ENCODE measurements at places on chromosomes 2 and 18. TPM values are rescaled to one million over a fixed set of nuclear protein-coding genes. Genes with fewer than 3 reads are reported as not detected.
A peak's percentile ranks its signal among the peaks of the same experiment; 100 is the strongest.

FAM117B gene
- total RNA-seq = 7.8 TPM

TUBA4B gene
- not detected for total RNA-seq

GNAL gene
- 0.44 TPM for total RNA-seq

- no peak for DNase-seq
- H3K27me3 ChIP-seq = peaks cover under 1% of the 10 kb centered on the region
- no peak overlapping the region for H3K27ac ChIP-seq
These were observed 480.6 kb upstream of the HS6ST1 start for GRCh38 chr2:128799284-128799552.

GRCh38 chr2:180540761-180541160 is 439.6 kb upstream of the UBE2E3 start:
- H3K4me3 ChIP-seq = no peak overlapping the region
- no peak for DNase-seq
- H3K27ac ChIP-seq = no peak overlapping the region
- H3K36me3 ChIP-seq = no peaks in the 10 kb centered on the region

- peaks cover 17% of the 10 kb centered on the region for H3K4me1 ChIP-seq
- DNase-seq = no peak
- H3K36me3 ChIP-seq = no peaks in the 10 kb centered on the region
These were observed 151.1 kb downstream of the ZNF407 start for GRCh38 chr18:74748809-74749208.

- no peaks in the 10 kb centered on the region for H3K4me1 ChIP-seq
- H3K36me3 ChIP-seq = no peaks in the 10 kb centered on the region
- DNase-seq = no peak
- H3K4me3 ChIP-seq = no peak overlapping the region
These were observed 53.4 kb upstream of the LINC00305 start for GRCh38 chr18:64202210-64202836.

- H3K4me3 ChIP-seq = peak overlapping the region; percentile 33
- H3K27ac ChIP-seq = peak overlapping the region; percentile 29
- H3K27me3 ChIP-seq = no peaks in the 10 kb centered on the region
These were observed 36.6 kb downstream of the DARS1 start for GRCh38 chr2:135948642-135949355.

- DNase-seq = no peak
- H3K27ac ChIP-seq = no peak overlapping the region
- no peaks in the 10 kb centered on the region for H3K27me3 ChIP-seq
- H3K4me1 ChIP-seq = no peaks in the 10 kb centered on the region
- no peaks in the 10 kb centered on the region for H3K36me3 ChIP-seq
These were observed 28.4 kb downstream of the ARHGEF4 start for GRCh38 chr2:130864830-130865800.

GRCh38 chr2:85810371-85811179 is 56.8 kb downstream of the ATOH8 start:
- no peak for DNase-seq
- no peaks in the 10 kb centered on the region for H3K27me3 ChIP-seq
- H3K4me1 ChIP-seq = no peaks in the 10 kb centered on the region
- 0 out of 2 replicates have a peak overlapping the region, but pooled peaks have one; percentile 29 for H3K27ac ChIP-seq
- H3K36me3 ChIP-seq = no peaks in the 10 kb centered on the region
- no peak overlapping the region for H3K4me3 ChIP-seq

DNA sequence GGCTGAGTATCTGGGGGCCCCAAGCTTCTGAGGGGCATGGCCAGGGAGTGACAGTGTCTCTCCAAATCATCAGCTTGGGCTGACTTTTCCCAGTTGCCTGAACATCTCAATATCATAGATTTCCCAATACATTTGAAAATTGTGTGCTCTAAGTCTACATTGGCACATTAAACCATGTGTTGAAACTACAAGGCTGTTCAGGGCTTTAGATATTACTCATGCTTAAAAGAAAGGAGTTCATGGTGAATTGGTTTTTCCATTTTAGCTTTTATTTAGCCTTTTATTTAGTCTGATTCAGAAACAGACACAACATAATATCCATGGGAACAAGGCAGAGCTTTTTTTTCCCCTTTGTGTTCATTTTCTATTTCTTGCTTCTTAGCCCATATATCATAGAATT is 49.9 kb upstream of the GALR1 start:
- no peaks in the 10 kb centered on the region for H3K27me3 ChIP-seq
- DNase-seq = no peak
- no peak overlapping the region for H3K4me3 ChIP-seq
- H3K4me1 ChIP-seq = no peaks in the 10 kb centered on the region
- no peak overlapping the region for H3K27ac ChIP-seq

DNA sequence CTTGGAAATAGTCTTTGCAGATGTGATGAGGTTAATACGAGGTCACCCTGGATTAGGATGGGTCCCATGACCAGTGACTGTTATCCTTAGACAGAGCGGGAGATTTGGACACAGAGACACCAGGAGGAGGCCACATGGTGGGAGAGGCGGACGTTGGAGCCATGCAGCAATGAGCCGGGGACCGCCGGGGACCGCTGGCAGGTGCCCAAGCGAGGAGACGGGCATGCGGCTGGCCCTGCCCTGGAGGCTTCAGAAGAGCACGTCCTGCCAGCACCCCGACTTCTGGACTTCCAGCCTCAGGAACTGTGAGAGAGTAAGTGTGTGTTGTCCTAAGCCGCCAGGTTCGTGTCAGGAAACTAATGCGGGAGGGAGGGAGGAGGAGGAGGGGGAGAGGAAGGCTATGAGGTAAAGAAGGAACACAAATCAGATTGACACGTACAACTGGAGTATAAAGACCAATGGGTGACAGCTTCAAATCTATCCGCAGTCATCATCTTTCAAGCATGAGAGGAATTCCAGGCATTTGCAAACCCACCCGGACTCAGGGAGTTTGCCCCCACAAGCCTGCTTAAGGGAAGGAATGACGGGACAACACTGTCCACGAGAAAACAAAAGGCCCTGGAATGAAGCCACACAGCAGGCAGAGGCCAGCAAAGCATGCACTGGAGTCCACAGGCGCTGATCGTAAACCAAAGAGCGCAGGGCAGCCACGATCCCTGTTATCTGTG is 11.6 kb upstream of the BOK start:
- H3K27me3 ChIP-seq = no peaks in the 10 kb centered on the region
- H3K4me1 ChIP-seq = peaks cover 9% of the 10 kb centered on the region
- H3K4me3 ChIP-seq = no peak overlapping the region
- DNase-seq = no peak

DNA sequence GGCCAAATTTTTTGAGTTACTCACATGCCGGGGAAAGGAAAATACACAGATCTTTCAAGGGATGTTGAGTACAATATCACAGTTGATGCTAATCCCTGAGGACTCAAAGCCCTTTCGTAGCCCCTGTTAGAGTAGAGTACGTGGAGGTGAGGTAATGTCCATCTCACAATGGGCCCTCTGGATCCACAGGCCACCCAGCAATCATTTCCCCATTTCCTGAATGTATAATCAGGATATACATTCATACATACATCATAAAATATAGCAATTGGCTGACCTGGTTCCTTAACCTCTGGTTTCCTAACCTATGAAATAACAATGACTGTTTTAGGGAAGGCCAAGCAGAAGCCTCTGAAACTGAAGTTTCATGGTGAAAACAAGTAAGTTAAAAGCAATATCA is 10.2 kb upstream of the SP100 start:
- no peaks in the 10 kb centered on the region for H3K27me3 ChIP-seq
- no peak overlapping the region for H3K27ac ChIP-seq
- H3K36me3 ChIP-seq = no peaks in the 10 kb centered on the region
- no peaks in the 10 kb centered on the region for H3K4me1 ChIP-seq
- H3K4me3 ChIP-seq = no peak overlapping the region

GRCh38 chr18:24683925-24684324 is 223.5 kb downstream of the HRH4 start:
- no peak overlapping the region for H3K4me3 ChIP-seq
- H3K4me1 ChIP-seq = no peaks in the 10 kb centered on the region
- H3K27me3 ChIP-seq = no peaks in the 10 kb centered on the region
- H3K36me3 ChIP-seq = no peaks in the 10 kb centered on the region
- no peak for DNase-seq

DNA sequence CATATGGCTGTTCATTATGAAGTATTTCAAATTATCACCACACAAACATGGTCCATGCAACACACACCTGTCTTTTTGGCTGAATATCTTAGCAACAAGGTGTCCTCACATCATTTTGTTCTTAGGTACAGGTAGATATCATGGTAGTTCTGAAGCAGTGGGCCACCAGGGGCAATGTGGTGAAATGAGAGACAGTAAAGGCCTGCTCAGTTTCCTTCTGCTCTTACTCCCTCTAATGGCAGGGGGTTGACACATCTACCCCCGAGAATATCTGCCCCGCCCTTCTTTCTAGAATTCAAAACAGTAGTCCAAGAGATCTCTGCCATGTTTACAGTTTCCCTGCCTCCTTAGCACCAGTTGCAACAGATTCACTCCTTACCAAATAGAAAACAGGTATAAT is 147.0 kb upstream of the KLHL14 start:
- no peak for DNase-seq
- no peaks in the 10 kb centered on the region for H3K27me3 ChIP-seq
- H3K36me3 ChIP-seq = no peaks in the 10 kb centered on the region

GRCh38 chr2:212770240-212770639 is 231.6 kb upstream of the ERBB4 start:
- DNase-seq = no peak
- H3K4me3 ChIP-seq = no peak overlapping the region
- H3K36me3 ChIP-seq = no peaks in the 10 kb centered on the region
- H3K4me1 ChIP-seq = no peaks in the 10 kb centered on the region
